ENCODE measurements at places on chromosomes 1 and 21.

- H3K27me3 ChIP-seq, result no peaks in the 10 kb centered on the region
- H3K36me3 ChIP-seq, result no peaks in the 10 kb centered on the region
- H3K4me3 ChIP-seq, result no peak overlapping the region
- DNase-seq, result no peak
- H3K27ac ChIP-seq, result no peak overlapping the region
- no peaks in the 10 kb centered on the region for H3K4me1 ChIP-seq
These were observed 17.2 kb upstream of the C4BPB start for GRCh38 chr1:207071426-207071825.

DNA sequence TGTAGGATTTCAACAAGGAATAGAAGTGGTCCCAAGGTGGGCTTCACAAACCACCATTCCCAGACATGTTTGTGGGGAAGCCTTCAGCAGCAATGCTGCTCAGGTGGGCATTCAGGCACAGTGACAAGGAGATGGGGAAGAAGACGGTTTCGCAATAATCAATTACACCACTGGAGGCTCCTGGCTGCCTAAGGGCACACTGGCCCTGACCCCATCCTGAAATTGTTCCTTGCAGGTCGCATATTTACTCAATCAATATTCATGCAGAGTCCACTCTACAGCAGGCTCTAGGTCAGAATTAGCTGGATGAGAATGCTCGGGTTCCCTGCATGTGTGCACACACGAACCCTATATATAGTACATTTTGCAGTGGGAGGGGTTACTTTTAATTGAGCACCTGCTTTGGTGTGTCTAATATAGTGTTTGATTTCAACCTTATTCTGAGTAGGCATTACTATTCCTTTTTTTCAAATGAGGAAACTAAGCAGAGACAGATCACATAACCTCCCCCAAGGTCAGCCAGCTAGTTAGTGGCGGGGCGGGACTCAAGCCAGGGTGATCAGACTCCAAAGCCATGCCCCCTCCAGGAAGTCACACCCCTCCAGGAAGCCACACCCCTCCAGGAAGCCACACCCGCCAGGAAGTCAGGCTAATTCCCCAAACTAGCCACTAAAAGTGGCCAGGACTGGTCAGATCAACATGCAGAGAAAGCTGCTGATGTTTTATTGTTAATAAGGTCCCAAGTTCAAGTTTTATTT lies 106.5 kb downstream of the HLCS start:
- no peaks in the 10 kb centered on the region for H3K27me3 ChIP-seq
- no peaks in the 10 kb centered on the region for H3K4me1 ChIP-seq
- H3K36me3 ChIP-seq, result no peaks in the 10 kb centered on the region
- peak; percentile 76 for DNase-seq
- no peak overlapping the region for H3K27ac ChIP-seq
- H3K4me3 ChIP-seq, result no peak overlapping the region

DNA sequence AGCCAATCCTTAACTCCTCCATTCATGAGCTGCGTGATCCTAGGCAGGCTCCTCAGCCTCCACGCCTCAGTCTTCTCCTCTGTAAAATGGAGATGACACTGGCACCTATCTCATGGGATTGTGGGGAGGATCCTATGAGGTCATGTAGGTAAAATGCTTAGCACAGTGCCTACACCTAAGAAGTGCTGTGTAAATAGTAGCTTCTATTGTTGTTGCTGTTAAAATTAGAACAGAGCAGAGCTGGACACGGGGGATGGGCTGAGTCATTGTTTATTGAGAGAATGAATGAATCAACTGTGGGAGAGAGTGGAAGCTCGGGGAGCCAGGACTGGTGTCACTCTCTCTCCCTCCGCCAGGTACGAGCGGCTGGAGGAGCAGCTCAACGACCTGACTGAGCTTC lies 43.0 kb downstream of the TMCC2 start:
- no peaks in the 10 kb centered on the region for H3K36me3 ChIP-seq
- H3K27ac ChIP-seq, result no peak overlapping the region
- no peak for DNase-seq

DNA sequence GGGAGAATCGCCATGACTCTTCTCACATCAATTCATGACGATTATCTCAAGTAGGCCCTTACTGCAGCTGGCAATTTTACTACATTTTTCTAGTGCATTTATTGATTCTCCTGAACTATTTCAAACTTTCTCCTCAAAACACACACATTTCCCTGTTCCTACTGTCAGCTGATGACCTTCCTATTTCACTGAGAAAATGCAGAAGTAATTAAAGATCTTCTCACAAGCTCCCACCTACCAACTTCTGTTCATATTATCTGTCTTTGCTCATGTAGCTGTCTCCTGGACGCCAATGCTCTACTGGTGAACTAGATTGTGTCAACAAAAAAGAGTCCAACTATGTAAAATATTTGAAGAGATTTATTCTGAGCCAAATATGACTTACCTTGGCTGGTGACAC lies 36.4 kb upstream of the FASLG start:
- H3K27ac ChIP-seq, result no peak overlapping the region
- H3K4me3 ChIP-seq, result no peak overlapping the region
- H3K36me3 ChIP-seq, result no peaks in the 10 kb centered on the region
- H3K27me3 ChIP-seq, result no peaks in the 10 kb centered on the region
- DNase-seq, result no peak

DNA sequence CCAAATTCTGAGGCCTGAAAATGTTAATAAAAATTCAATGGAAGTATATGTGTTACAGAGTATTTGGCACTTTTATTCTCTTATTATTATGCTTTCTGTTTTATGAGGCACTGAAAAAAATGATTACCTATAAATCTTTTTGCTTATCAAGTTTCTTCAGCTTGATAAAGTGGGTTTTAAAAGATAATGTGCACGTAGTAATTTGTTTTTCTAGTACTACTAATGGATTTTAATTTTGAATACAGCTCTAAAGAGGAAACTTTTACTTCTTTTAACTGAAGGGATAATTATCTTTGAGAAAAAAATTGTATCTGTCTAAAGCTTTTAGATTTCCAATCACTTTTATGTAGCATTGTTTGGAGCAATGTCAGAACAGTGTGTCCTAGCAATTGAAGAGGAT lies 211.4 kb upstream of the L1TD1 start:
- H3K4me1 ChIP-seq, result no peaks in the 10 kb centered on the region
- no peaks in the 10 kb centered on the region for H3K36me3 ChIP-seq
- H3K4me3 ChIP-seq, result no peak overlapping the region
- DNase-seq, result no peak

- no peak for DNase-seq
- no peaks in the 10 kb centered on the region for H3K27me3 ChIP-seq
- peaks cover 58% of the 10 kb centered on the region for H3K36me3 ChIP-seq
- no peaks in the 10 kb centered on the region for H3K4me1 ChIP-seq
These were observed 9.3 kb downstream of the ARL8A start for GRCh38 chr1:202135221-202135721.

DNA sequence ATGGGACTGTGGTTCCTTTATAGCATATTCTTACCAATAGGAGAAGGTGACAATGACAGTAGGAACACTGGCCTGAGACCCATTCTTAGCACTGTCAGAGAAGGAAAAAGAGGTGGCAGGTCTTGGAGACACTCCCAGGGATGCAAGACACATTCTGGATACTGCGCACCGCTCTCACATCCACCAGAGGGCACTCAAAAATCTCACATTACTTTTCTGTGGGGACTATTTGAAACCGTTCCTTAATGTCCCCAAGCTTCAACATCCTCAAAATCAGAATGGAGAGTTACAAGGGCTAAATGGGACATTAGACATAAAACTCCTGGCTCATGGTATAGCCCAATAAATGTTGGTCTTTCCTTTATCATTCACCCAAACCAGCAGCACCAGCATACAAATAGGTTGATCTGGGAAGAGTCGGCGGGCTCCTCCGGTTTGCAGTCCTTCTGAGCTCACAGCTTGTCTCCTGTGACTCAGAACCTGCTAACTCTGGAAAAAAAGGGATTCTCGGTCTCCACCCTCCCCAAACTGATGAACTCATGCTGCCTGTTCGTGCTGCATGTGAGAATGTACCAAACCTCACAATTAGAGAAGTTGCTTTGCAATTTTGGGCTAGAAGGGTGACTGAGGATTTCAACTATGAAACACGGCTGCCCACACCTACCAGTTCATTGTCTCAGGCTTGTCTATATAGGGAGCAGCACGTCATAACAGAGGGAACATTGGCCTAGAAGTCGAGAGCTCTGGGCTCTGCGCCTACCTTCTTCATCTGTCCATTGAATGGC lies 40.2 kb downstream of the IL12RB2 start:
- no peak overlapping the region for H3K4me3 ChIP-seq
- H3K27me3 ChIP-seq, result no peaks in the 10 kb centered on the region
- H3K27ac ChIP-seq, result no peak overlapping the region
- no peaks in the 10 kb centered on the region for H3K4me1 ChIP-seq
- peak; percentile 54 for DNase-seq
- no peaks in the 10 kb centered on the region for H3K36me3 ChIP-seq

GRCh38 chr1:5686195-5686594 lies 306.0 kb downstream of the NPHP4 start:
- H3K4me1 ChIP-seq, result no peaks in the 10 kb centered on the region
- no peaks in the 10 kb centered on the region for H3K36me3 ChIP-seq
- DNase-seq, result no peak
- no peak overlapping the region for H3K27ac ChIP-seq
- H3K27me3 ChIP-seq, result no peaks in the 10 kb centered on the region

- no peak for DNase-seq
- no peaks in the 10 kb centered on the region for H3K27me3 ChIP-seq
- H3K27ac ChIP-seq, result no peak overlapping the region
- no peaks in the 10 kb centered on the region for H3K4me1 ChIP-seq
These were observed 426.8 kb upstream of the VAMP3 start for GRCh38 chr1:7344299-7344698.
